ENCODE measurements at places on chromosomes 1 and 21.

GRCh38 chr1:59176471-59176870 is 120.4 kb upstream of the FGGY start:
- no peak for DNase-seq

DNA sequence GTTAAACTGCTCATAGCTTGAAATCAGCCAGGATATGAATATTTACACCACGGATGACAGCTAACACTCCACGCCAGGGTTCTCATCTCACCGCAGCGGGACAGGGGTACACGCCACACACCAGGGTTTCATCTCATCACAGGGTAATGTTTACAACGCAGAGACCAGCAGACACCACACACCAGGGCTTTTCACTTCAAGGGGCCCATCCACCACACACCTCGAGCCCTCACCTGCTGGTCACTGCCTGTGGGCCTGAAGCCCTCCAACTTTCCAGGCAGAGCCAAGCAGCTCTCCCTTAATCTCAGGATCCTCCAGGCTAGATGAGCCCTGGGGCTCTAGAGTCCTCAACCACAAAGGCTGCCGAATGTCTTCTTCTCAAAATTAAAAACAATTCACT is 1.3 kb upstream of the KRTAP10-12 start:
- DNase-seq = no peak

- DNase-seq = no peak
Observed at GRCh38 chr21:44601596-44602462, 1.4 kb downstream of the KRTAP10-7 start.

DNA sequence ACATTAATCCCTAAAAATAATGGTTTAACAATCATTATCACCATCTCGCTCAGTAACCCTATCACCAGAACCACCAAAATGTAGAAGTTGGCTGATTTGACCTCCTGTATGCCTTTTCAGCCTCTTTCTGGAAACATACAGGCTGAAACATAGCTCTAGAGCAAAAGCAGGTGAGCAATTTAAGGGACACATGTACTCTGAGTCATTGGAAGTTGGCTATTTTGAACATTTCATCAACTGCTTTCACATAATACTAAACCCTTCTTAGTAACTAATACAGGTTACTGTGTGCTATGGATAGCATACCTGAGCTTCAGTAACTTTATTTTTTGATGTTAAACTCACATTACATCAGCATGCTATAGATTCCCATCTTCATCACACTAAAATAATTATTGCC is 19.8 kb upstream of the DDAH1 start:
- no peak for DNase-seq

DNA sequence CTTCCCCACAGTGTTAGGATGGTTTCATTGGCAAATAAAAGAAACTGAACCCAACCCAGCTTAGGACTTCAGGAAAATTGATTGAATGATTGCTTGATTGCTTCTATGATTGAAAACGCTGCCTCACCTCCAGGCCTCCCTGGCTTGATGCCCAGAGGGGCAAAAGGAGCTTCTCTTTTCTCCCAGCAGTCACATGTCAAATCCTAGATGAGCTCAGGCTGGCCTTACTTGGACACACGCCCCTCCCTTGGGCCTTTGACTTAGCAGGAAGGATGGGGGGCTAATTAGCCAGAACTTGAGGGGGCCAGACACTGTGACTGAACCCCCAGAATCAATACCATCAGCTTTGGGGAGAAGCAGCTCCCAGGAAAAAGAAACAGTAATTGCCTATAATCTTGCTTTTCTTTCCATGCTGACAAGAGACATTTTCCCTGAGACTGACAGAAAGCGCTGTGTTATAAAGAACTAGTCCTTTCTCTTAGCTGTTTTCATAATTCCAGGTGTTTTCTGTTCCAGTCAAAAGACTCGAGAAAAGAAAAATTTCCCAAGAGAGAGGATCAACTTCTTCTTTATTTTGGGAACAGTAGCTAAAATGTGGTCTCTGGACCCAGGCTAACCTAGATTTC is 50.8 kb upstream of the ATP5PO start:
- no peak for DNase-seq

Data from stimulated activated CD4-positive, alpha-beta T cell treated with anti-CD3 and anti-CD28 coated beads, Interleukin-1b, Interleukin-23, amount 100 ng/mL, for 48 hours (primary cell).